Urinary bladder (tissue), 4 donors: ENCODE measurements at places on chromosomes 2 and 18. TPM values are rescaled to one million over a fixed set of nuclear protein-coding genes. Genes with fewer than 3 reads are reported as not detected.

Gene TMEM17
- total RNA-seq: 2.6 TPM

Gene SNORC
- total RNA-seq: 0.48 TPM

Gene BMP10
- not detected for total RNA-seq

Gene CCDC68
- total RNA-seq: 41.3 TPM

Gene CLIP4
- total RNA-seq: 58.1 TPM

Gene PSTPIP2
- total RNA-seq: 7.2 TPM

- DNase-seq: no peak
Measured at GRCh38 chr2:217689053-217689452, 313.7 kb downstream of the TNS1 start.

DNA sequence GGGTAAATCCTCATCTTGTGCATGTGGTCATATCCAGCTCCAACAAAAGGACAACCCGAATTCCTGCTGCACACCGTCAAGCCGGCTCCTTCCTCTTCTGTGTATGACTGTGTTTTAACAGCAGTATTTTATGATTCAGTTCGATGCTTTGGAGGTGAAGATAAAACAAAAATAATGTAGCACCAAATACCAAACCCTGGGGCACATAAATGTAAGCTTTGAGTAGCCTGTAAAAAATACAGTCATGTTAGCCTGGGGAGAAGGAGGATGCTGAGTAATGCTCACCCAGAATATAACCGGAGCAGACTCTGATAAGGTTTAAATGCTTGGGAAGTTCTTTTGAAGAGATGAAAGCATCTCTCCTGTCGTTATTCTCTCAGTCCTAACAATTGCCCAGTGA lies 225.0 kb downstream of the SUCLG1 start:
- no peak for DNase-seq

GRCh38 chr2:44549099-44549471 lies 187.3 kb downstream of the CAMKMT start:
- DNase-seq: no peak

GRCh38 chr2:72082887-72083286 lies 64.8 kb downstream of the CYP26B1 start:
- no peak for DNase-seq

DNA sequence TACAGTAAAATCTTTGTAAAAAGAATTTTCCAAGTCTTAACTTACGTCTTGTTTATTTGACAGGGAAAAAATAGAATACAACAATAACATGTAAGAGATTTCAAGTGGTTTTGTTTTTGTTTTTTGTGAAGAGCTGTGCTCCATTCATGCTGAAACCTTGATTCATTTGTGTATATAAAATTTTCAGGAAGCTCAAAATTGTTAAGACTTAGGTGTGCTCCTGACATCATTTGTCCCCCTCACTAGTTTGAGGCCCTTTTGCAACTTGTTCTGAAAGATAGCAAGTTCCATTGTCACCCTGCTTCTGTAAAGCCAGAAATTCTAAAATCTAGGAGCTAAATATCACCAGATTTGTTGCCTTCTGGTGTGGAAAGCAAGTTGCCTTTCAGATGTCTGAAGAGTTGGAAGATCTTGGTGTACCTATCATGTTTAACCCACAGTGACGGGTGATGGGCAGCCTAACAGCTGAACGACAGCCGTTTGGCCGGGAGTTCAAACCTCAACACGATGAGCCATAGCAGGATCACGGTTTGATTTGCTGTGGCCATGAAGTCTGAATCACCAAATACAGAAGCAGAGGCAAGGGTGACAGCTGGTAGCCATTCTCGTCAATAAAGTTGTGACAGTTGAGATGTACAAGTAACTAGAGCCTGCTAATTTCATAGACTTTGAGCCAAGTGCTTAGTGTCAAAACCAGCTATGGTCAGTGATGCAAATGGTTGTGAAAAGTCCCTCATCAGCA lies 205.5 kb upstream of the SP5 start:
- DNase-seq: no peak

DNA sequence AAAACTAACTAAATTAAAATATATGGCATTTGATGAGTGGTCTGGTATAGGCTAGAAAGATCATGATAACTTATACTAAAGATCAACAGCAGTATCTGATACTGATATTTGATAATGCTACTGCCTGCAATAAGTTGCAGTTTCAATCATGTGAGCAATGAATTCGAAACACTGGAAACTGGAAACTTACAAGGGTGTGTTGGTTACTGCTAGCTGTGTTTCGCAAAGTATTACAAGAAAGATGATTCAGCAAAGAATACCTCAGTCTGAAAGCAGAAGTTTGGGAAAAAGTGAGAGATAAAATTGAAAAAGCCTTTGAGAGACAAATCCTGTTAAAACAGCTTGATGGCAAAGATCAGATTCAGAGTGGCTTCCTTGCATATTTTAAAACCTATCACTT lies 294.5 kb downstream of the CCDC178 start:
- no peak for DNase-seq

- no peak for DNase-seq
Measured at GRCh38 chr2:183063083-183063482, 15.5 kb upstream of the DUSP19 start.

DNA sequence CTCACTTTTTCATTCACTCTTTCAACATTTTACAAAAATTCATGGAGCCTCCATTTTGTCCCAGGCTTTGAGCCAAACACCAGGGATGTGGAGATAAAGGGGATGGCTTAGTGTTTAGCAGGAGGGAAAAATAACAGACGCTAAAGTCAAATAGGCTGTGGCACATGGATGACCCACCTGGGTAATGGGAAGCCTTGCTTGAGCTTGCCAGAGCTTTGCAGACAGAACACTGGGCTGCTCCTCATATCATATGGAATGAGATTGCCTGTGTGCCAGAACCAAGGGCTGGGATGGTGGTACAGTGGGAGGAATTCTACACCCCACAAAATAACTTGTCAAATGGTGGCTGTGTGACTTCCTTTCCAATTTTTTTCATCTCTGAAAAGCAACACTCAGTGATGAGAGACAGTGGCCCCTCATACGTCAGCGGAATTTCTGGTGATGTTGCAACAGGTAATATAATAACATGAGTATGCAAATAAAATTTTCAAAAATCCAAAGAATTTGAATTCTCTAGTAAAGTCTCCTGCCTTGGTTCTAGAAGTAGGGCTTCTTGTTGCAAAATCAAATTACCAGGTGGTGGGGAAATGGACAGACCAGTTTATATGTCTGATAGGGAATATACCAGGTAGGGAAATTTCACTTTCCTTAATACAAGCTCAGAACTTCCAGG lies 252.9 kb downstream of the CLIP4 start:
- DNase-seq: no peak

GRCh38 chr2:54950811-54951210 lies 99.4 kb downstream of the RTN4 start:
- no peak for DNase-seq

- no peak for DNase-seq
Measured at GRCh38 chr18:39564716-39565115, 1999.1 kb upstream of the CELF4 start.

GRCh38 chr18:51168026-51168742 lies 29.3 kb downstream of the MEX3C start:
- no peak for DNase-seq
